Fibroblast of the aortic adventitia (primary cell): ENCODE measurements at places on chromosomes 7 and 10.
A peak's percentile ranks its signal among the peaks of the same experiment; 100 is the strongest.

GRCh38 chr10:118916777-118917176 lies 112.7 kb upstream of the NANOS1 start:
- no peak for DNase-seq

- no peak for DNase-seq
These were observed 108.1 kb downstream of the GRID1 start for GRCh38 chr10:86258499-86258898.

DNA sequence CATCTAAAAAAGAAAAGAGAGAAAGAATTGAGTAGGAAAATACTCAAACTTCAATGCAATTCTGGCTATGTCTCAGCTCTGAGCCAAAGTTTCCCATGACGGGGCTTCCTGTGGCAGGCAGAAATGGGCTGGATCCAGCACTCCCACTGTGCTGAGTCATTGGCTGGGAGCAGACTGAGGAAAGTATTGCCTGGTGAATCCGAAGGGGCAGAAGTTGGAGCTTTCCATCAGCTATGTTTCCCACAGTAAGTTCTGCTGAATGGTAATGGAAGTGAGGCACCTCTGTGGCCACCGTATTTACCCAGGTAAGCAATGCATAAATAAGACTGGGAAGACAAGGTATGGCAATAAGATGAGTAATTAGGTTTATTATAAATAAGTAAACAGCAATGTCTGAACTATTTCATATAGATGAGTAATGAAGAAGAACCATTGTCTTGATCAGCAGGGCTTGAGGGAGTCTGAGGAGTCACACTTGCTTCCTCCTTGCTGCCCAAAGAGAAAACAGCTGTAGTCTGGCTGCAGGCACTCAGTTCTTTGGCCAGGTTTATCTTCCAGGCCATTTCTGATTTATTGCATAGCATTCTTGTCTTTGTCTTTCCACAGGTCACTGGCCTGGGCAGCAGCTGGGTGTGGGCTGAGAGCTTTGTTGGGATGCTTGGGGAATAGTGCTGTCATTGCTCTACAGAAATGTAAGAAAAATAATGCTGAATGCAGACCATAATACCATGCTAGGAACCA lies 255.3 kb downstream of the DNAJB9 start:
- peak; percentile 88 for DNase-seq

- DNase-seq = no peak
These were observed 45.2 kb upstream of the DMTF1 start for GRCh38 chr7:87106974-87107612.

DNA sequence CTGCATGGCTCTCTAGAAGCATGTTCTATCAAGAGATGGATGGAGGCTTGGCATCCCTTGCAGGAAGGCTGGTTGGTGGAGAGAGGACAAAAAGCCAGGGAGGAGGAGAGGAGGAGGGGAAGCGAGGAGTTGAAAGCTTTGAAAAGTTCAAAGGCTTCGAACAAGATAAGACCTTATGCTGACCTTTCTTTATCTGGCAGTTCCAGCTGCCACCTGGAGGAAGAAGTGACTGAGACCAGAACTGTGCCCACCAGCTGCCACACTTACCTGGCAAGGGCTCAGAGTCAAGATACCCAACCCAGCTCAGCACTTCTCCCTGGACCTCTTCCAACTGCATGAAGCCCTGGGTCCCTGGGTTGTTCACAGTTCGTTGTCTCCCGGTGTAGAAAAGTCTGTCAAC lies 14.8 kb downstream of the CCL24 start:
- no peak for DNase-seq

DNA sequence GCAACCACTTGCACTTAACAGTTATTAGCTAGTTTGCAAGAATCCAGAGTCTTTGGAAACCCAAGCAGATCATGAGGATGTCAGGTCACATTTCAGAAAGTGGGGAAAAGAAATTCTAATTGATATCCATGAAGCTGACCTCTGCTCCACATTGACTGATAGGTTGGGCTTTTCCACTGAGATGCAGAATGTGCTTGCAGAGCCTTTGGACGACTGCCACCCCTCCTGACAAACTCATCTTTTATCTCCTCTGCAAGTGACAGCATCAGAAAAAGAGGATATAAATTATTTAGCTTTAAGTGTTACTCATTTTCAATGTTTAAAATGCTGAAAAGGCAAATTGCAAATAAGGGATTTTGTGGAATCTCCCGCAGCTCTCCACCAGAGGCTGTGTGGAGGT lies 75.3 kb downstream of the C10orf90 start:
- no peak for DNase-seq

DNA sequence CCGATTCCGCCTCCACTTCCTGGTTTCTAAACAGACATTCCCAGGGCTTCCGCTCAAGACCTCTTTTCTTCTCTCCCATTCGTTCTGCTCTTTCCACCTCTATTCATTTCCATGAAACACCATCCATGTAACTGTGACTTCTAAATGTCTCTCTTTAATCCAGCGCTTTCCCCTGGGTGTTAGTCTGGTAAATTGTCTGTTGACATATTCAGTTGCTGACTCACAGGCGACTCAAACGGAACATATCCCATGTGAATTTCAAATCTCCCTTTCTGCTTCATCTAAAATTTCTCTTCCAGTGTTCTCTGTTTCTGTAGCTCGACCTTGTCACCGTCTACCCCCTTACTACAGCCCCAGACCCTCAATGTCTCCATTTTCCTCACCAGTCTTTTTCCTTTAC lies 119.1 kb downstream of the PFKFB3 start:
- DNase-seq = peak; percentile 20

DNA sequence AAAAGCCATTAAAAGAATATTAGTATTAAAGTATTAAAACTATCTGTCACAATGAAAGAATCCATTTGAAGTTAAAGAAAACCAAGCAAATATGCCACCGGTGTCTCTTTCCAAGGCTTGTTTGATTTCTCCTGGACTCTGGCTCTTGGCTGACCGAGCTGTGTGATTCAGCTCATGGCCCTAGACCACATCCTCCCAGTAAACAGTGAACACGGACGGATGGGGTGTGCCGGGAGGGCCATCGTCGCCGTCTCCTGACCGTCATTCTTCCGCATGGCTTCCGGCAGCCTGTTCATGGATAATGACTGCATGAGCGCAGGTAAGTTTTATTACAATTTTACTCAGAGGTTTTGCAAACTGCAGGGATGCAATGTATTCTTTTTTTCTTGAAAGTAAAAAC lies 218.5 kb downstream of the DNAJB6 start:
- no peak for DNase-seq

- no peak for DNase-seq
These were observed 90.2 kb upstream of the STEAP4 start for GRCh38 chr7:88396948-88397322.

DNA sequence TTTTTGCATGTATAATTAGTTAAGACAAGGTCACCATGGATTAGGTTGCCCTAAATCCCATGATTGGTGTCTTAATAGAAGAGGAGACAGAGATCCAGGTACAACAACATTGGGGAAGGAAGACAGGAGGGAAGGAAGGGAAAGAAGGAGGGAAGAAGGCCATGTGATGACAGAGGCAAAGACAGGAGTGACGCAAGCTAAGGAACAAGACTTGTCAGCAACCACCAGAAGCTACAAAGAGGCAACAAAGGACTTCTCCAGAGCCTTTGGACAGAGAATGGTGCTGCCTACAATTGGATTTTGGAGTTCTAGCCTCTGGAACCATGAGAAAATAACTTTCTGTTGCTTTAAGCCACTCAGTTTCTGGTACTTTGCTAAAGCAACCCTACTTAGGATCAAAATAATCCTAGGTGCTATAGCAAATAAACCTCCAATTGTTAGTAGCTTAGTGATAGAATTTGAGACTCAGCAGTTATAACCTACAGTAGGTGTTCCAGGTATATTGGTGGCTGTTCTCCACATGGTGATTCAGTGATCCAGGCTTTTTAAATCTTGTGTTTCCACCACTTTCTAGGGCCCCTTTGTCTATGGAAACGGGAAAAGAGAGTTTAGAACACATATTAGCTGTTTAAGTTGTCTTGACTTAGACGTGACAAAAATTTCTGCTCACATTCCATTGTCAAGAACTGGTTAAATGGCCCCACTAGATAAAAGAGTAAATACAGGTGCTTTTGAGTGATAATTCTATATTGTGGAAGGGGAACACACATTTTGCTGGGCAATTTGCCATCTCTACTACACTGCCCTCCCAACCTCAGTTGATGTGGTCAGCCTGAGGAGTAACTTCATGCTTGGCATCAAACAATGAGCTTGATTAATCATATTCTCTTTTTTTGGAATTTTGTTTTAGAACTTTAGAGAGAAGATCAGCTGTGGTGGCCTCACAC lies 70.5 kb upstream of the SP4 start:
- no peak for DNase-seq

- peak; percentile 74 for DNase-seq
These were observed 15.5 kb downstream of the SVIL start for GRCh38 chr10:29619241-29619669.

DNA sequence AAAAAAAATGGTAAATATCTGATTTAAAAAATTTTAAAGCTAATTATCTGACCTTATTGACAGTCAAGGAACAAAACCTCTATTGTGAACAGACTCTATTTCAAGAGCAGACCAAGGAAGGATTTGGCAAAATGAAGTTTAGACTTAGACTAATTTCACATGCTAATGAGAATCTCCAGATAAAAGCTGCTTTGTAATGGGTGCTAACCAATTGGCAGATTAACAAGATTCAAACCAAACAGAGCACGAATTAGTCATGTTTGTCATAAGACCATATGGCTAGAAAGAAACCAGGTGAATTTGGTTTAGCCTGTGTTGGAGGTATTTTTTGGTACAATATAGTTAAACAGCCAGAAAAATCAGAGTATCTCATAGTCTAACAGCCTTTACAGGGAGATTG lies 429.1 kb upstream of the NFE2L3 start:
- DNase-seq = no peak

DNA sequence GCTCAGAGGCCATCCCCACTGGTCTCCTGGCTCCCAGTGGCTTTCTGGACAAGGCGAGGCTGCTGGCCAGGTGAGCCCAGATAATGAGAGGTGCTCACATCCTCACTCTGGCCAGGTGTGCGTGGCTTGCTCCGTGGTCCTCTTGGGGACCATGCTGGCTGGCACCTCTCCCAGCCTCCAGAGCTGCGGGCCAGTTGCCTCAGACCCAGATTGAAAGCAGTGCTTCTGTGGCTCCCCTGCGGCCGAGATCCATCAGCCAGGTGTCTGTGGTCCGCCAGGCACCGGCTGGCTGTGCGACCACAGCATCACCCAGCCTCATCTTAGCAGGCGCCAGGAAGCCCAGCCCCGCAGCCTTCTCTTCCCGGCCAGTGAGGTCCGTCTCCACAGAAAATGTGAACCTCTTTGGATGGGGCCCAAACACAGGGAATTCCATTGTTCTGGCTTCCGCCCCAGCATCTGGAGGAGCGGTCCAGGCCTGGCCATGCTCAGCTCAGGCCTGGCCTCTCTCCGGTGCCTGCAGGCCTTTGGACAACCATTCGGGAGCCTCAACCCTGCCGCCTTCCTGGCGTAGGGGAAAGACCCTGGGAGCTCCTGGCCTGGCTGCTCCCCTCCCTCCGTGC lies 5.2 kb upstream of the TTYH3 start:
- peak; percentile 96 for DNase-seq

- DNase-seq = peak; percentile 96
These were observed 47.9 kb upstream of the NPFFR1 start for GRCh38 chr10:70331486-70332268.

DNA sequence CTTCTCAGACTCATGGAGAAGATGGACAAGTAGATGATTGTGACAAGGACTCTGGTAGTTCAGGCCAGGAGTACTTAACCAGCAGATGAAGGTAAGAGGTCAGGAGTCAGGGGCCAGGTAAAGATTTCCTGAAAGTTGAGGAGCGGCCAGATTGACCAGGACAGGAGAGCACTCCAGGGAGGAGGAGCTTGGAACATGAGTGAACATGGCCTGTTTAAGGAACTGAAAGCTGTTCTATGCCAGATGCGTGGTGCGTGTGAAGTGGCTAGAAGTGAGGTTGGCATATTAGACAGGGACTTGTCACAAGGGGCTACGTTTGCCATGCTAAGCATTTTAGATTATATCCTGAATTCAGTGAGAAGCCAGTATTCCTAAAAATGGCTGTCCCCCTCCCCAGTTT lies 157.2 kb downstream of the WNT2 start:
- no peak for DNase-seq

DNA sequence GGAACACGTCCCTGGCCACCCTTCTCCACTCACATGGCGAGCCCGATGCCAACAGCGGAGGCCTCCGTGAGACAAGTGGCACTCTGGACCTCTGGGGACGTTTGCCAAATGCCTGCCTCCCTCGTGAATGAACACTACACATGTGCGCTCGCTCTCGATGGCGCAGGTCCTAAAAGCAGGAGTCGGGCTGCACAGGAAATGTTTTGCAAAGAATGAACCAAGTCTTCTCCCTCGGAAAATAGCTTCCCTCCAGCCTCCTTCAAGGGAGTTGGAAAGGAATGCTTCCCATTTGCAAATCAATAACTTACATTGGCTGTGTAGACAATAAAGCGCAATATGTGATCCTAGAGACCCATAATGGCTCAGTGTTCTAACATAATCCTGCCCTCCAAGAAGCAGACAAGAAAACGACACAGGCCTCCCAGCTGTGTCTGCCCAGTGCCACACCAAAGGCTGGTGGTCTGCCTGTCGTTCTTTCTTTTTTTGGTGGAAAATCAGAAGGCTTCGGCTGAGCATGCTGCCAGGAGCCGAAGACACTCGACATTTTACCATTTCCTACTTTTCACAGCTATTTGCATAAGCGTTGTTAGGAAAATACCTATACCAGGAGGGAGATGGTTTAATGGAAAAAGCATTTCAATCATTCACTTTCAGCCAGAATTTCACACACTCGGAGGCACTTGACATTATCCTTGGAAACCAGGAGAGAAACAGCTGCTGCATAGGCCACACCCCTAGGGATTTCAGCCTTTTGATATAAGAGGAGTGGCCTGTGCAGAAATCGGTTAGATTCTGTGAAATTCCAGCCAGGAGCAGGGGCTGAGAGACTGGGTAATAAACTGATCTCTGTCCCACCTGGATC lies 38.4 kb downstream of the ATXN7L1 start:
- DNase-seq = peak; percentile 20

DNA sequence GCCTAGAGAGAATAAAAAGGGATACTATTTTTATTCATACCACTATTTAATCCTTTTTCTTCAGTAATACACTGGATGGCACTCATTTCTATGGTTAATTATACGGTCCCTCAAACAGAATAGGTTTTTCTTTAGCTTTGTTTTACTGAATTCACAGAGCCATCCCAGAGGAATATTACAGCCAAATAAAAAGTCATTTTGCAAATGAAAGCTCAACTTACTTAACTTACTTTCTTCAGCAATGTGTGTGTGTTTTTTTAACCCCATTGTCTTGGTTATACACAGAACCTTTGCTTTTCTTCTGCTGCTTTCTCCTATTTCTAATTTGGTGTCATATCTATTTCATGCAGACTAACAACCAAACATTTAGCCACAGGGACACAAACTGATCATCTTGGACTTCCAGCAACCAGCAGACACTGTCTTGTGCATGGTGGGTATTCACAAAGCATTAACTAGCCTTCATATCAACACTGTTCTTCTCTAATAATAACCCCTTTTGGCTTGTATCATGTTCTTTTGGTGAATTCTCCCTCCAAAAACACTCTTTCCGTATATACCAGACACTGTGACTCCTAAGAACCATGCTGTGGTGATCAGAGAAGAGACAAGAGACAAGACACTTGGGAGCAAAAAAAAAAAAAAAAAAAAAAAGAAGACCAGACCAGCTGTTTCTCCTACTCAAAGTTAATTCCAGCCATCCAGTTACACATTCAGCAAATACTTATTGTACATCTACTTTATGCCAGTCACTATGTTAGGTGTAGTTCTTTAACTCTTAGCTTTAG lies 40.4 kb downstream of the PIP4K2A start:
- DNase-seq = no peak

GRCh38 chr10:4315551-4315950 lies 510.5 kb upstream of the AKR1E2 start:
- peak; percentile 86 for DNase-seq
